ENCODE measurements at places on chromosomes 1 and 21. TPM values are rescaled to one million over a fixed set of nuclear protein-coding genes. Genes with fewer than 3 reads are reported as not detected.

FBXO28 gene
- total RNA-seq: 29.7 TPM

KCNE1 gene
- 0.14 TPM for total RNA-seq

DRAXIN gene
- total RNA-seq: 0.16 TPM

GNG4 gene
- 1.9 TPM for total RNA-seq

ACTL8 gene
- total RNA-seq: not detected

RHEX gene
- total RNA-seq: not detected

KHDC4 gene
- 53.2 TPM for total RNA-seq

SLC9C2 gene
- total RNA-seq: not detected

CD1D gene
- total RNA-seq: not detected

STYXL2 gene
- total RNA-seq: not detected

ATP1A4 gene
- total RNA-seq: not detected

GRCh38 chr1:11412141-11412540, 66.8 kb upstream of the DISP3 start:
- DNase-seq: no peak

- no peak for DNase-seq
Measured at GRCh38 chr1:223771814-223772770, 59.8 kb downstream of the CAPN2 start.

GRCh38 chr21:15206514-15206913, 141.7 kb upstream of the NRIP1 start:
- no peak for DNase-seq

DNA sequence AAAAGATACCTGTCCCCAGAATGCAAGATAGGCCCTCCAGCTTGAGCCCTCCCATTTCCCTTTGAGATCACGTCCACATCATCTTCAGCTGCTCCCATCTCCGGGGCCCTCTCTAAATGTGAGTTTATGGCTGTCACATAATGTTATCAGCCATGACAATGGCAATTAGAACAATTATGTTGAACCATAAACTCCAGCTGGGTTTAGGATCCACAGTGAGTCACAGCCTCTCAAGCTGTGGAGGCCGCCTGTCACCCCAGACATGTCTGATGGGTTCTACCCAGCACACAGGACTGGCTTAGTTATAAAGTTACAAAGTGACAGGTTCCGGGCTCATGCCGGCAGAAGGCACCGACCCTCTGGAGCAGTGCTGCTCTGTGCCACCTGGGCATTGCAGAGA, 597.3 kb downstream of the PTPRU start:
- no peak for DNase-seq

DNA sequence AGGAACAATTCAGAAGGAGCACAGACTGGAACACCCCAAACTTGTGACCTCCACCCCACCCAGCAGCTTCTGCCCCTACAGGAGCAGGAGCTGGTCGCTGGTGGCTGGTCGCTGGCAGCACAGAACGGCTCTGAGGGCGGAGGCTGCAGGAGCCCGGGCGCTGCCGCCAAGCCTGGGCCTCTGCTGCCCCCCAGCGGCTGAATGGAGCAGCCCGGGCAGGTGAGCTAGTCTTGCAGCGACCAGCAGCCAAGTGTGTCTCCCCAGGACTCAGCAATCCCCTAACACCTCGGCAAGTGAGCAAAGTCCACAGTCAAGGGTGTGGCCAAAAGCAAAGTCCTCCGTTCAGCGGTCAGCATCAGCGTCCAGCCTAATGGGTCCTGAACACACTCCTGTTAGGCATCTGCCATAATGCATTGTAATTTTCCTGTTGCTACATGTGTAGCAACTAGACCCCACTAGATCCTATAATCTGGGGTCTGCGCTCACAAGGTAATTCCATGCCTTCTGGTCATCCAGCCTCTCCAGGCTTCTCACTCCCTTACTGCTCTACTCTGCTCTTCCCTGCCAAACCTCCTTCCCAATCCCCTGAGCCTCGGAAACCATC, 12.1 kb upstream of the GJB5 start:
- DNase-seq: peak; percentile 83

DNA sequence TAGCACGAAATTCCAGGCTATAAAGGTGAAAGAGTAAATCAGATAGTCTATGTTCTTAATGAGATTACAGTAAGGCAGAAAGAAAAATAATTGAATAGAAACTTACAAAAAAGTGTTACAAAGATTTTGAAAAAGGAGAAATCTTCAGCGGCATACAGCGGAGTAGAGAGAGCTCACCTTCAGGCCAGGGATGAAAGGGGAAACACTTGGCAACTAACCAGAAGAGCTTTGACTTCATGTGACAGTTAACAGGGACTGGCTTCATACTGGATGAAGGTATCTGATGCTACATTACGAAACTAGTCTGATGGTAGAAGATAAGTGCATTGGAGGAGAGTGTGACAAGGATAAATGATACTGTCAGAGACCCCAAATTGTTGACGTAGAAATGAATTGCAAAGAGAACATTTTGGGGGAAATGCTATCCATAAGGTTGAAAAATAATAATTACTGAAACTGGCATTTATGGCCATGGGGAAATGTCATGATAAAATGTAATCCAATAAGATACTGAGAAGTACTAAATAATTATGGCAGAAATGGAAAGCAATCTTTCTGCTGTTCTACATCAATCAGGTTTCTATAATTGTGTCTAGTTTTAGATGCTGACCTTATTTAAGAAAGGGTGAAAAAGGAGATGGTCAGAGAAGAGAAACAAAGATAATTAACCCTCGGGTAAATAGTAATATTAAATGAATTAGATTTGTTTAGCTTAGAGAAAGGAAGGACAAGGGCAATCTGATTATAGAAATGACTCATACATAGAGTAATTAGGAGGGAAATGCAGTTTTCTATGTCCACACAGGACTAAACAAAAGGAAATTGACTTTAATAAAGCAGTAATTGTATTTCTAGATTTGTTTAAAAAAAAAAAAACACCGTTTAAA, 808.7 kb downstream of the NCAM2 start:
- no peak for DNase-seq

GRCh38 chr1:60825593-60825992, 256.8 kb upstream of the NFIA start:
- no peak for DNase-seq

- DNase-seq: no peak
Measured at GRCh38 chr1:52919051-52919722, 2.4 kb downstream of the ECHDC2 start.

- DNase-seq: no peak
Measured at GRCh38 chr1:44501047-44501890, 96.2 kb downstream of the RNF220 start.

GRCh38 chr1:68795956-68796355, 299.1 kb upstream of the DEPDC1 start:
- DNase-seq: no peak

DNA sequence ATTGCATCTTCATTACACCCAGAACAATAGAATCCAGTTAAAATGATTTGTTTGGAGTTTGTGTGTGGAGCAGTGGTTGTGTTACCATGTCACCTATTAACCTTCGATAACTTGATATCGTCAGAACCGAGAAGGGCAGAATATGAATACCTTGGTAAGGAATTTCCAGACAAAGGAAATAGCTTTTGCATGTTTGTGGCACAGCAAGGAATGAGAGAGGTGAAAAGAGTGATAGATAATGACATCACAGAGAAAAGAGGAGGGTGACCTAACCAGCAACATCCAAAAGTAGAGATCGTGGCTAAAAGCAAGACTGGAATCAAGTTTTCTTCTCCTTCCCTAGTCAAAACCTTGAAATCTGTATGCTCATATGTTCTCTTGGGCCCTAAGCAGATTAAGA, 244.6 kb upstream of the NEGR1 start:
- no peak for DNase-seq

GRCh38 chr21:19490481-19490880, 1086.9 kb upstream of the TMPRSS15 start:
- DNase-seq: no peak

DNA sequence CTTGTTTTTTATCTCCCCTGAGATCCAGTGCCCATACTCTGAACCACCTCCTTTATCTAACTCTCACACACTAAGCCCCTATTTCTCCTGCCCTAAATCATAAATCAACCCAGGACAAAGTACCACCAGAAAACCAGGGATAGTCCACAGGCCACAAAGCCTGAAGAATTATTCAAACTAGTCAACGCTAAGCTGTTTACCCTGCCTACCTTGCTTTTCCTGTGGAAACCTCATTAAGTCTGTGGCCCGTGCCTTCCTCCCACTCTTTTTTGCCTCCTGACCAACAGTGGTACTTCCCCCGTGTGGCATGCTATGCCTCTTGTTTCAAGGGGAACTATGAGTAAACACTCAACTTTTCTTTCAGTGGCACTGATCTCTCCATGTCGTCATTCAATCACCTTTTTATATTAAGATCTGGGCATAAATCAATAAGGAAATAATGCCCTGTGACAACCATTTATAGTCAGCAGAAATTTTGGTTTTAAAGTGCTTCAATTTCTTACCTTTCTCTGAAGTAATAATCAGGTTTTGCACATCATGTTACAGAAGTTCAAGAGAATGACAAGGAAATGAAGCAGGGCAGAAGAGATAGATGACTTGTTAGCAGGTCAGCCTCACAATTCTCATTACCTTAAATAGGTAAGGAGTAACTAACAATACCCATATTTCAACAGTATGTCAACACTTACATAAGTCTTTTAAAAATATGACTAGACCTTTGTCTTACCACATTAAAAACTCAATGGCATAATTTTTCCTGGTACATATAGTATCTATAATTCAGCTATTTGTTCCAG, 32.1 kb downstream of the EYA3 start:
- DNase-seq: peak; percentile 73

DNA sequence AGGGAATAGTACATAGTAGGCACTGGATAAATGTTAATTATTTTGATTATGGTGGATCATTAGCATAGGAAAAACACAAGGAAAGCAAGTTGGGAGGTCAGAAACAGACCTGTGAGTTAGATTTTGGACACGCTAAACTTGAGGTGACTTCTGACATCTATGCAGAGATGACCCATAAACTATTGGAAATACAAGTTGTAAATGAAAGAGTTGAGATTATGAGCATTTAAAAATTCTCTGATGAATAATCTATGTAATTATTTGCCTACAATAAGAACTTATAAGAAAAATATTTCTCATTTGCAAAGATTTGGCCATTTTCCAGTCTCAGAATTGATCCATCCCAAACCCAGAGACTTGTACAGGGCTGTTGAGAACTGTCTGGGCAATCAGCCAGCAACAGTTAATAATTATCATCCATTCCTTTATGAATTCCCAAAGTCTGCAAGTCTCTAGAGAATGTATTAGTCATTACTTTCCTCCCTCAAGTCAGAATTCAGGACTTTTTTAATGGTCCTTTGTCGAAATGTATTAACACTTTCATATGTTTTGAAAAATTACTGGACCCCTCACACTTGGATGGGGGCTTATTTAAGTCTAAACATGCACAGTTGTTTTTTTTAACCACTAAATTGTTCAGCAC, 19.4 kb upstream of the SLAMF6 start:
- DNase-seq: no peak

- no peak for DNase-seq
Measured at GRCh38 chr1:240776237-240776636, 164.3 kb upstream of the GREM2 start.

DNA sequence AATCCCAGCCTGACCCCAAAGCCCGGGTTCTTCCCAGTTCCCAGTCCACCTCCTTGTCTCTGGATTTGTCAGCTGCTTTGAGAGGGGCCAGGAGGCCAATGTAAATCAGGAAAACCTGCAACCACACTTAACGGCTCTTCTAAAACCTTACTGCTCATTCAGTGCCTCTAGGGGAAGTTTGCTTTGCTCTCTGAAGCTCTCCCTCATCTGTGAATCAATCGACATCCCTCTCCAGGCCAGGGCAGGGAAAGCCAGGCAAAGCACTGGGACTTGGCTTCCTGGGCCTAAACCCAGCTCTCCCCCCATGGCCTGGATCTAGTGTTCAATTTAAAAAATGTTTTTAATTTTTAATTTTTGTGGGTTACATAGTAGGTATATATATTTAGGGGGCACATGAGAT, 9.3 kb downstream of the NKAIN1 start:
- no peak for DNase-seq

All from activated naive CD8-positive, alpha-beta T cell treated with anti-CD3 and anti-CD28 coated beads for 36 hours (primary cell).